ENCODE measurements at places on chromosomes 2 and 18. TPM values are rescaled to one million over a fixed set of nuclear protein-coding genes. Genes with fewer than 3 reads are reported as not detected.

GRCh38 chr2:11778923-11779757 lies 32.7 kb downstream of the LPIN1 start:
- DNase-seq: peak; percentile 78

HRH4 gene
- total RNA-seq: 0.33 TPM

- no peak for DNase-seq
These were observed 254.3 kb downstream of the LRRTM1 start for GRCh38 chr2:80050246-80050645.

- no peak for DNase-seq
These were observed 2.2 kb downstream of the IL36RN start for GRCh38 chr2:113061241-113061640.

GRCh38 chr18:47756364-47757016 lies 174.0 kb downstream of the SMAD2 start:
- DNase-seq: peak; percentile 42

DNA sequence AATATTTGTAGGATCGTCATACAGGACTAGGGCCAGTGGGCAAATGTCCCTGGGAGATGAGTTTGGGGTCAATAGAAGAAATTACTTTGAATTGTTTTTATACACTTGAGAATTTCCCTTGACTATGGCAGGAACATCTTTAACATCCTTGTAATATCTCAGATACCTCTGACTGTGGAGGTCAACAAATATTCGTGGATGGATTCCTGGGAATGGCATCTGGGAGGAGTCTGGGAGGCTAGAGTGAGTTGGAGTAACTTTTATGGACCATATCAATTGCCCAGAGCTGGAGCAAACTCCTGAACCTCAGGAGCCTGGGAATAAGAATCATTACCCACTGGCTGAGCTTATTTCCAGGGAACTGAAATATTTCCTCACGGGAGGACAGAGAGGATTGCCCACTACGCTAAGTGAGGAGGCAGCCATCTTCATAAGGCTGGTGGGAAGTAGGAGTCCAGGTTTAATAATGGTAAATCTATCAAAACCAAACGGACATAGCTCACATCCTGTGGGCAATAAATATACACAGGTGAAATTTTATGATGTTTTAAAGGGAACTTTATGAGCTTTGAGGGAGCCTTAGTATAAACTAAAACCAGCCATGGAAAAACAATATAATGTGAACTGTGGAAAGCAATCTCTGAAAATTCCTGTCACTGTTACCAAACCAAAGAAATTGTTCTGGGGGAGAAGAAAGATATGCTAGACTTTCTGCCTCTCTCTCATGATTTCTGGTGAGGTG lies 44.4 kb upstream of the LCLAT1 start:
- no peak for DNase-seq

GRCh38 chr2:20171445-20171977 lies 53.4 kb downstream of the SDC1 start:
- no peak for DNase-seq

DNA sequence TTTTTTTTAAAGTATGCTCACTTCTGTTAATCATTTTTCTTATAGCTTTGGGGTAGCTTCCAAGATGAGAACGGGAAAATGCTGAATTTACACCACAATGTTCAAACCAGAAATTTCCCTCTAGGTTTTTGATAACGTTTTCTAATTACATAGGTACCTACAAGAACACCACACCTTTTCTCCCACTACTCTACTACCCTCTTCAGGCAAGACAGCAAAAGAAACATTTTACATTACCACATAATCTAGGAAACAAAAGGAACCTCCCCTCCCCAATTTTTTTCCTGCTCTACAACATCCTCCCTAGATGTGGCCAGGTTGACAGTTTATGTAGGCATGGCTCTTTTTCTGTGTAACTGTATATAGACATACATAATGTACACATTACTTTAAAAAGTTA lies 32.4 kb downstream of the NDUFAF7 start:
- no peak for DNase-seq

DNA sequence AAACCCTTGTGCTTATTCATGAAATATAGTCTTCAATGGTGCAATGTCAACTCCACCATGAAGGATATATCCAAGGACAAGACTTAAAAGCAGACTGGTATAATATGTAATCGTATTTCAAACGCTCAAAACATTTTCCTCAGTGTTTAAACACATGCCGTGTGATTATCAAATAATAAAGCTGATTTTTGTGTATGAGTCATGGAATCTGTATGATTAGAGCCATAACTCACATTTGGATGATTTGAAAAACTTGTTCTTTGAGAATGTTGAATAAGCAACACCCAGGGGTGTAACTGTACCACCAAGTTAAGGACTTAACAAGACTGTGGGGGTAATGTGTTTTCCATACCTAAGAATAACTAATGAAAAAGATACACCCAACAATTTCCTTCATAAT lies 215.3 kb downstream of the STK39 start:
- no peak for DNase-seq

ALPI gene
- total RNA-seq: not detected

- DNase-seq: no peak
These were observed 824.0 kb downstream of the SLC4A3 start for GRCh38 chr2:220451438-220451837.

- DNase-seq: no peak
These were observed 292.8 kb downstream of the INSIG2 start for GRCh38 chr2:118380915-118381653.

DNA sequence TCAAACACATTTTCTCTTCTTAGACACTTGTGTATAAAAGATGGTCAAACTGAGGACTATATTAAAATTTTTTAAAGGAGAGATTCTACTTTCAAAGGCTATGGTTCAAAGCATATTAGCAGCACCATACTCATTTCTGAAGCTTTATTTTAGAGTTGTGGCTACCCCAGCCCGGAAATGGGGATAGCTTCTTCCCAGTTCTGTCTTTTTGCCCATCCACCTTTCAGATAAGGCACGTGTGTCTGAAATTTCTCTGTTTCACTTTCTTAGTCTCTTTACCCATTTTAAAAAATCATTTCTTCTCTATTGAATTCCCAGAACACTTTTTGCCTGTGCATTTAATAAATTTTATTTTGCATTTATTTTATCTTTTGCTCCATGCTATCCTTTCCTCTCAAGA lies 431.5 kb downstream of the RNF144A start:
- DNase-seq: no peak

DNA sequence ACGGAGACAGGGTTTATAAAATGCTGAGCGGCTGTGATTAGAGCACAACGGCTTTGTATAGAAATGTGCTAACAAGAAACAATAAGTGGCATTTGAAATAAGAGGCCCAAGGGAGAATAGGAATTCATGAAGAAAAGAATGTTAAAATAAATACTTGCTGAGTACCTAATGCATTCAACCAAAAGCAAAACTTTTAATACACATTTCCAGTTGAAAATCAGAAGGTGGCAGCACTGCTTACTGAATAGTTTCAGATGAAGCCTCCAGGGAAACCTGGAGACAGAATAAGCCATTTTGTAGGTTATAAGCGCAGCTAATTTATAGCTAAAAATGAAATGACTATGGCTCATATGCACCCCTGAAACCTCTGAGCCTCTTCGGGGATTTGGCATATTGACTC lies 286.6 kb downstream of the DPP10 start:
- DNase-seq: no peak

SGO2 gene
- 1.6 TPM for total RNA-seq

DNA sequence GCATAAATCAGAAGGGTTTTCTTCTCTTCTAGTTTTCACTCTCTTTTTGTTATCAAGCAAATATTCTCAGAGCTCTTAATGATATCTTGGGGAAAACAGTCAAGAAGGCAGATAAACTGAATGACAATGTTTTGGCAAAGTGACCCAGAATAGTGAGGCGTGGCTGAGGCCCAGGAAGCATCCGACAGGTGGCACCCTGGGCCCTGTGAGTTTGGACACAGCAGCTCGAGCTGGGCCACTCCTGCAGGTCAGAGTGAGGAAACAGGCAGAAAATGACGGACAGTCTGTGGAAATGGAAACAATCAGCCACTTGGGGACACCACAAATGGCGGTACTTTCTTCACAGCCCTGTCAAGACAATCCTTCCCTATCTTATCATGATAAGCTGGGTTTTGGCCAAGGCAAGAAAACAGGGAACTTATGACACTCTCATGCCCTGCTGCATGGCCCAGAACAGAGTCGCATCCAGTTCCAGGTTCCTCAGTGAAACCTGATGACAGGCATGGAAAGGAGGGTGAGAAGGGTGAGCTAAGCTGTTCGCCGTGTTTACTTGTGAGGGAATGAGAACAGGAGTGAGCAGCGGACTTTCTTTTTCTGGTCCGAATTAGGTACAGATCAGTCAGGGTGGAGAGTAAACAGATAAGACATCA lies 32.1 kb downstream of the MRPL44 start:
- no peak for DNase-seq

DNA sequence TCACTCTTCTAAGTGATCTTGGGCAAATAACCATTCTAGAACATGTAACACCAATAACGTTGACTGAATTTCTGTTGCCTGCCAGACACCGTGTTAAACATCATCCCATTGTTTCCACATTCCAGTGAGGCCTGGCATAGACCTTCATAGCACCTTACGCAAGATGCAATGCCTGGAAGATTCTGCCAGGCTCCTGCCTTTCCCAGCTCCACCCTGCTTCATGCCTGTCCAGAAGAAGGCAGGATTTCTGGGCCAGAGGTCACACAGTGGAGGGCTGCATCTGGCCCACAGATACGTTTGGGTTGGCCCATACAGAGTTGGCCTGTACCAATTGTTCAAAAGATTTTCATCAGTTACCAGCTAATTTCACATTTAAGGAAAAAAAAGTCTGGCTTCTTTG lies 46.3 kb downstream of the EN1 start:
- no peak for DNase-seq

GRCh38 chr2:137947032-137947727 lies 17.1 kb upstream of the HNMT start:
- no peak for DNase-seq

EGR4 gene
- total RNA-seq: not detected

GRCh38 chr2:69773206-69773605 lies 31.3 kb downstream of the ANXA4 start:
- DNase-seq: no peak

DNA sequence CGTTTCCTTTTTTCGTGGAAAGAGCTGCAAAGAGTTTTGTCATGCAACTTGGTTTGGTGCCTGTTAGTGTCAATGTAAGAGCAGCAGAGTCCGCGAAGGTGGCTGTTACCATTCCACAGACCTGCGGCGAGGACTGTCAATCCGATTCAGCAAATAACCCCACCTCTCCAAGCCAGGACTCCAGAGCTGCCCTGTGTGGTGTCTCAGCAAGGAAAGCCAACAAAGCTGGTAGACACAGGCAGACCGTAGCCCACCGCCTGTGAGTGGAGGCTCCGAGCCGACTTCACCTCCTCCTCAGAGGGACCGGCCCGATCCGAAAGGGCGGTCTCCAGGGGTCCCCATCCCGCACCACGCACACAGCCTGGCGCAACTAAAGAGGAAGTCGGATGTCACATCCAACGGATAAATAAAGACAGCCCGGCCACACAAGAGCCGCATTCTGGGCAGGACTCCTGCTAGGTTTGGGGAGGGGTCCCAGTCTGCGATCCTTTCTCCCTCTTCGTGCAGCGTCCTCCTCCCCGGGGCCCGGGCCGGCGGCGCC lies 819 bp downstream of the ANKRD44 start:
- DNase-seq: peak; percentile 20

GRCh38 chr2:240970104-240970503 lies 28.3 kb upstream of the SNED1 start:
- no peak for DNase-seq

NR4A2 gene
- 0.88 TPM for total RNA-seq

- DNase-seq: no peak
These were observed 11.9 kb downstream of the GPC1 start for GRCh38 chr2:240447331-240447730.

GRCh38 chr2:122704109-122704563 lies 948.7 kb downstream of the TSN start:
- DNase-seq: no peak

GRCh38 chr2:129074298-129074920 lies 755.7 kb upstream of the HS6ST1 start:
- no peak for DNase-seq

ALPG gene
- total RNA-seq: not detected

DNA sequence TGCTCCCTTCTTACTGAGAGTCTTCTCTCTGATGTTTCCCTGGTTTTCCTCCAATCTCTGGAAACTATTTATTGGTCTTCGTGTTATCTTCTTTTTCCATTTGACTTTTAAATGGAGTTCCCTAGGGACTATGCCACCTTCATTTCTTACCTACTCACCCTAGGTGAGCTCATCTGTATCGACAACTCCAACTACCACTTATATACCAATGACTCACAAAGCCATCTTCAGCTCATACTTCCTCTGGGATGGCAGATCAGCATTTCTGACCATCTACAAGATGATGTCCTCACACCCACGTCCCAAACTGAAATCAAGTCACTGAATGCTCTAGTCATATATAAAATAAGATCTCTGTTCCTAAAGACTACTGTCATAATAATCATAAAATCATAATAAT lies 40.6 kb downstream of the CFAP210 start:
- DNase-seq: no peak

SKA1 gene
- 0.44 TPM for total RNA-seq
